ENCODE measurements at places on chromosomes 4 and X.

- no peak for DNase-seq
Measured at GRCh38 chr4:147683188-147683591, 773 bp downstream of the PRMT9 start.

GRCh38 chrX:108156082-108156481 lies 64.5 kb downstream of the ATG4A start:
- DNase-seq, result no peak

DNA sequence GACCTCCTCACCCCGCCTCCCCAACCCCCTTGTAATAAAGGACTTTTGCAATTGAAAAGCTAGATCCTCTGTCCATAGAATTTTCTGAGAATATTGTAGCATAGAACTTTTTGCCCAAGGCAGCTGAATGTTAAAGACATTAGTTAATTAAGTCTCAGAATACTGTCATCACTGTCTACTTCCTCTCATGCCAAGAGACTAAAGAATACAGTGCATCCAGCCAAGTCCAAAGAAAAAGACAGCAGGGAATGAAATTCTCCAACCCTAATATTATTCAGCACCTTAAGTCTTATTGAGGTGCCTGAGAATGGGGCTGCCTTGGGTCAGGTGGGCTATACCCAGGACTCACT lies 313.3 kb upstream of the GATB start:
- no peak for DNase-seq

DNA sequence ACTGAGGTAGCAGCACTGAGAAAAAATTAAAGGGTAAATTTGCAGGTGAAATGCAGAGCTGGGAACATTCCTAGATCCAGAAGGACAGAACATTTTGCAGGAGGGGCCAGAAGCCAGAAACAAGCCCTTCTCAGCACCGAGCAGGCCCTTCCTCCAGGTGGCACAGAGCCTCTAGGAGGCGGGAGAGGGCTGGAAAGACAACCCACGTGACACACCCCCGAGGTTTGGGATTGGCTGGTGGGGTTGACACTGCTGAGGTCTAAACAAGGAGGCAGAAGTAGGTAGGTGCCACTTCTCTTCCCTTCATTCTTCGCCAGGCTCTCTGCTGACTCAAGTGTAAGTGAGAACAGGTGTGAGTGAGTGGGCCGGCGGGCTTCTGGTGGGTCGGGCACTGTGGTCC lies at the start of gene PAGE4:
PAGE4 (plus strand) TSS at position 288 of the 400 bp plus-strand sequence. CDS start 1,126 bp downstream, outside the sequence.
- DNase-seq, result no peak

- DNase-seq, result no peak
Measured at GRCh38 chr4:126268106-126268505, 953.4 kb downstream of the FAT4 start.

DNA sequence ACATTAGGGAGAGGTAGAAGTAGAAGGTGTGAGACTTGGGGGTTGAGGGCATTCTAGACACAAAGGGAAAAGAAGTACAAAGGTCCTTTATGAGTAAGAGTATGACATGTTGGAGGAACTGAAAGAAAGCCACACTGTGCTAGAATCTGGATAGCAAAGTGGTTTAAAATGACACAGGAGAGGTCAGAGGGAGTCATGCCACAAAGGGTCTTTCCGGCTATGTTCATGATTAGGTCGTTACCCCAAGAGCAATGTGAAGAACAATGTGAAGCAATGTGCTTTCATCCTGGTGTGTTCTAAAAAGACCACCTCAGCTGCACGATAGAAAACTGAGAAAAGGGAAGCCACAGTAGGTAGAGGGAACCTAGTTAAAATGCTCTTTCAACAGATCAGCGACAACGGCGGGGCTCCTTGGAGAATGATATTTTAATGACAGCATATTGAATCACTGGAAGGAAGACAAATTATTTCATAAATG lies 29.2 kb downstream of the SMIM14 start:
- DNase-seq, result no peak

DNA sequence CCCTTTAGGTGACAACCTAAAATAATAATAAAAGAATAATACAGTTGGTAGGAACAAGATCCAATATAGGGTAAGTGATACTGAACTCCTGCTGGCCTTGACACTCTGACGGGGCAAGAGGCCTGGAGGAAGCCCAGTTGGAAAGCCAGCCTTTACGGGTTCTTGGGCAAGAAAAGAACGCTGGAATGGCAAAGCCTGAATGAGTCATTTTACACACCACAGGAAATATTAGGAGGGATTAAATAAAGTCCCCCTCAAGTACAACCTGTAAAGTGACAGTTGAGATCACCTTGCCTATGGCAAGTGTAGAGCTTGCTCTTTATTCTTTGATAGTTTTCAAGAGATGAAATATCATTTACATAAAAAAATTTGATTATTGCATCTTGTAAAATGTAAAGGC lies 244.5 kb upstream of the TLL1 start:
- no peak for DNase-seq

GRCh38 chr4:25487155-25487554 lies 110.1 kb downstream of the ANAPC4 start:
- no peak for DNase-seq

DNA sequence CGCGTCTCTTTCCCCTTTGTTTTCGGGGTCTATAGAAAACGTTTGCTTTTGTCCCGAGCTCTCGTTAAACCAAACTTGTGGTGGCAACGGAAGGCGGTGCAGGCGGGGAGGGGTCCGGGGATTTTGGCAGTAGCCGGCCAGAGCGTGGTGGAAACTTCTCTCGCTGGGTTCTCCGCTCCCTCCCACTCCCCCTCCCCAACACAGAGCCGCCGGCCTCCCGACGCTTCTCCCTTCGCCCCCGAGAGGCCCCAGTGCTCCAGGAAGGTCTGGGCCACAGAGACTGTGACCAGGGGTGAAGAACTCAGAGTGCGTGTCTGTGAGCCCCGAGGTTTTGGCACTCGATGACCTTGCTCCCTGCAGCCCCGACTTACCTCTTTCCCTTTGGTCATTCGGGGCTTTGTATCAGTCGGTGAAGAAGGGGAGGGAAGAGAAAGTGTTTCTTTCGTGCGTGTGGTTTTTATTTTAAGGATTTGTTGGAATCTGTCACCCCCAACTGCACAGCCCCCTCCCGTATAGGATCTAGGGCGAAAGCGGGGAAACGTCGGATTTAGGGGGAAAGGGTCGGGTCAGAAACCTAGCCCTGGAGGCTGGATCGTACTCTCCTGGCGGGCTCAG lies 9.0 kb upstream of the BCOR start:
- no peak for DNase-seq

- DNase-seq, result no peak
Measured at GRCh38 chr4:177487977-177488376, 45.7 kb upstream of the AGA start.

All from Right ventricle myocardium inferior (tissue), 1 donor.